ENCODE measurements at places on chromosomes 6 and 20.

DNA sequence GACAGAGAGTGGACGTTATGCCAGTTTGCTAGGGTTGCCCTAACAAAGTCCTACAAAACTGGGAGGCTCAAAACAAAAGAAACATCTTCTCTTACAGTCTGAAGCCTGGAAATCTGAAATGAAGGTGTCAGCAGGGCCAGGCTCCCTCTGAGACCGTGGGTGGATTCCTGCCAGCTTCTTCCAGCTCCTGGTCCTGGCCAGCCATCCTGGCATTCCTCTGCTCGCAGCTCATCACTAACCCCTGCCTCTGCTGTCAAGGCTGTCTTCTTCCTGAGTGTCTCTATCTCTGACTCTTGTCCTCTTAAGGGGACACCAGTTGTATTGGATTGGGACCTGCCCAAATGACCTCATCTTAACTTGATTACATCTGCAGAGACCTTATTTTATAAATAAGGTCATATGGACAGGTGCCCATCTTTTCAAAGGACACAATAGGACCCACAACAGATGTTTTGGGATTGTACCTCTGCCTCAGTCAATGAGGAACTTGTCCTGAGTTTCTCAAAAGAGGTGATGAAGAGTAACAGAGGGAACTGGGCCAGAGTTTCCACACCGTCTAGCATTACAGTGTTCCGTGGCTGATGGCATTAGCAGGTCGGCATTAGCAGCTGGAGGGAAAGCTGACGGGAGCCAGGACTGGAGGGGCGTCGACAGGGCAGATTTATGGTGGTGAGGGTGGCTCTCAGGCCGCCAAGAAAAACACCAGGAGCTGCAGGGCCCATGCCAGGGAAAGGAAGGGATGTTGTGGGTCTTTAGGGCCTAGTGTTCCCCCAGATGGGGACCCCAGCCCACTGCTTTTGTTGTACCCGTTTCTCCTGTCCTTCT, 157.3 kb downstream of the TBXT start:
- DNase-seq = peak; percentile 35

- DNase-seq = peak; percentile 31
These were observed 31.8 kb downstream of the L3MBTL3 start for GRCh38 chr6:130050230-130050629.

- no peak for DNase-seq
These were observed 71.2 kb upstream of the SLCO4A1 start for GRCh38 chr20:62570897-62571668.

DNA sequence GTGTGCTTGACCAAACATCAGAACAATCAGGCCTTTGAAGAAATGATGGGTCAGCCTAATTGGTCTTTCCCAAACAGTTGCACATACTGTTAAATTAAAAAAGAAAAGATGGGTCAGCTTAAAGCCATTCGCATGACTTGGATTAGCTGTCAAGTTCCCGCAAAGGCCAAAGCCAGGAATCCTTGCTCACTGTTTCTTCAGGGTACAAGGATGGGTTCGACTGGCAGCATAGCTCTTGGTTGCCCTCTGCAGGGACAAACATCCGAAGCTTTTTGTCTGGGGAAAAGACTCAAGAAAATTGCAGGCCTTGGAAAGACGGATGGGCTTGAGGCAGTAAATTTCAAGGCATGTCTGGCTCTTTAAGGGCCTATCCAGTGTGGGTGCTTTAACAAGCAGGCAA, 168.0 kb downstream of the HDGFL1 start:
- peak; percentile 72 for DNase-seq

DNA sequence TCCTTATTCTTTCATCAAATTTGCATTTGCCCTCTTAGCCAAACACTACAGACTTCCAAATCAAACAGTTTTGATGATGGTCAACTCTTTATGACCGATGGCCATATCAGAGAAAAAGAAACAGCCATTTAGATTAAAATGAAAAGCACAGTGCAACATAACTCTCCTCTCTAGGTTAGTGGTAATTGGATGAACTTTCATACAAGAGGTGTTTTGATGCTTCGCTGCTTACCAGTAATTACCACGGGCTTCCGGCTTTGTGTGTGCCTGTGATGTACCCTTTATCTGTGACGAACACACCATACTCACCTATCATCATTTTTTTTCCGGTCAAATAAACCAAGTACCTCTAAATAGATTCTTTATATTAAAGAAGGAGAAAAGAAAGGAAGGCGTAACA, 181.8 kb downstream of the FOXA2 start:
- DNase-seq = no peak
